CD4-positive, alpha-beta memory T cell (primary cell): ENCODE measurements at places on chromosomes 7 and 10. TPM values are rescaled to one million over a fixed set of nuclear protein-coding genes. Genes with fewer than 3 reads are reported as not detected.

- no peaks in the 10 kb centered on the region for H3K27me3 ChIP-seq
- H3K4me1 ChIP-seq: no peaks in the 10 kb centered on the region
- H3K27ac ChIP-seq: no peak overlapping the region
- no peak overlapping the region for H3K4me3 ChIP-seq
Observed at GRCh38 chr7:1557006-1557405, 1.0 kb upstream of the TMEM184A start.

GRCh38 chr7:87426160-87426559 lies 49.3 kb downstream of the ABCB4 start:
- no peaks in the 10 kb centered on the region for H3K27me3 ChIP-seq
- no peaks in the 10 kb centered on the region for H3K4me1 ChIP-seq
- H3K27ac ChIP-seq: no peak overlapping the region
- no peak overlapping the region for H3K4me3 ChIP-seq
- no peak for DNase-seq
- no peaks in the 10 kb centered on the region for H3K36me3 ChIP-seq

DNA sequence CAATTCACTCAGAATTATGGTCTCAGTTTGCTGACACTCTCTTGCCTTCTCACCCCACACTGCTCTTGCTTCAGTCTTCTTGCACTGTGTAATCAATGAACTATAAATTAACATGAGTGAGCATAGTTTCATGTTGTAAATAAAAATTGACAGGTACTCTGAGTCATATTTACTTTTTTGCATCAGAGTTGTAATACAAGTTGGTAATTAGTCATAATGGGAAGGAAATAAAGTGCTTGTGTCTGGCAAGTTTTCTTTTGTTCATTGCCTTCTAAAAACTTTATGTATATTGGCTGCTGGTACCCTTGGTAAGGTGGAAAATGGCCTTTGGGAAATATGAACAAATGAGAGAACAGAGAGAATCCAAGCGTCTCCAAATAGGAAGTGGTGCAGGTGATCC lies 169.3 kb upstream of the MAGI2 start:
- H3K27ac ChIP-seq: no peak overlapping the region
- H3K4me1 ChIP-seq: no peaks in the 10 kb centered on the region
- no peaks in the 10 kb centered on the region for H3K36me3 ChIP-seq
- no peak for DNase-seq
- no peak overlapping the region for H3K4me3 ChIP-seq

GRCh38 chr7:130894146-130894908 lies 160.3 kb upstream of the KLF14 start:
- H3K27me3 ChIP-seq: no peaks in the 10 kb centered on the region
- no peak for DNase-seq
- peaks cover 60% of the 10 kb centered on the region for H3K4me1 ChIP-seq
- H3K36me3 ChIP-seq: peaks cover 28% of the 10 kb centered on the region

GRCh38 chr10:71842856-71843686 lies 8.0 kb downstream of the PSAP start:
- H3K4me3 ChIP-seq: no peak overlapping the region
- no peak overlapping the region for H3K27ac ChIP-seq
- H3K36me3 ChIP-seq: no peaks in the 10 kb centered on the region
- peaks cover 51% of the 10 kb centered on the region for H3K4me1 ChIP-seq

- H3K4me3 ChIP-seq: no peak overlapping the region
- no peaks in the 10 kb centered on the region for H3K36me3 ChIP-seq
- DNase-seq: no peak
Observed at GRCh38 chr7:21172800-21173199, 255.1 kb upstream of the SP4 start.

DNA sequence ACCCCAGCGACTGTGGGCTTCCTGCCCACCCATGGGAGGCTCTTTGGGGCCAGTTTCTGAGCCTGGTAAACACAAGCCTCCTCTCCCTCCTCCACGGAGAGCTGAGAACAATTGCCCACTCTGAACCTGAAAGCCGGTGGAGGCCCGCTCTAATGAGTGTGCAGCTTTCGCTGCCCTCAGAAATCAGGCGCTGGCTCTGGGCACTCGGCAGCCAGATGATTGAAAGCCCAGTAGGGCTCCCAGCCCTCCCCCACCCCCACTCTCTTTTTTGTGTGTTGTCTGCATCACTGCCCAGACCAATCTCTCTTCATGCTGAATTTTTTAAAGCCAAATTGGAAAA lies 438.9 kb downstream of the RPS24 start:
- no peak overlapping the region for H3K4me3 ChIP-seq
- no peak overlapping the region for H3K27ac ChIP-seq
- no peaks in the 10 kb centered on the region for H3K36me3 ChIP-seq

Gene VSIR
- 98.4 TPM for total RNA-seq

Gene ZNF467
- total RNA-seq: 2.7 TPM

Gene PGAM2
- total RNA-seq: 1.5 TPM
